ENCODE measurements at places on chromosomes 3 and 15. TPM values are rescaled to one million over a fixed set of nuclear protein-coding genes. Genes with fewer than 3 reads are reported as not detected.

Gene FOXB1
- 0.20 TPM for polyA plus RNA-seq

DNA sequence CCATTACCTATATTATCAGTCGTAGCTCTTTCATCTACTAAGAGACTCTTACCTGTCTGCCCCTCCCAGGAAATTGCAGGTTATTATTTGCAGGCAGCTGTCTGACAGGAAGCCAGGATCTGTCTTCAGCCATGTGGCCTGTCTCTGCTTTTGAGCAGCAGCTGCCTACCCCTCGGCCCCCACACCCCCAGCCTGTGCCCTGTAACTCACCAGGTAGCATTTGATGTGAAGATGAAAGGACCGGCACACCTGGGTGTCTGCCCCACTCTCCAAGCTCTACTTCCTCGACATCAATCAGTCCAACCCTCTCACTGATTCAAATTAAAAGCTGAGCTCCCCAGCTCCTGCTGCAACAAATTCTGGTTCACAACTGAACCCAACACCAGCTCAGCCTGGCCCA lies 197.2 kb upstream of the CTNNB1 start:
- no peak for DNase-seq

Gene PIERCE2
- 7.3 TPM for polyA plus RNA-seq

GRCh38 chr3:69005071-69005790 lies 8.3 kb downstream of the EOGT start:
- DNase-seq = peak; percentile 11

DNA sequence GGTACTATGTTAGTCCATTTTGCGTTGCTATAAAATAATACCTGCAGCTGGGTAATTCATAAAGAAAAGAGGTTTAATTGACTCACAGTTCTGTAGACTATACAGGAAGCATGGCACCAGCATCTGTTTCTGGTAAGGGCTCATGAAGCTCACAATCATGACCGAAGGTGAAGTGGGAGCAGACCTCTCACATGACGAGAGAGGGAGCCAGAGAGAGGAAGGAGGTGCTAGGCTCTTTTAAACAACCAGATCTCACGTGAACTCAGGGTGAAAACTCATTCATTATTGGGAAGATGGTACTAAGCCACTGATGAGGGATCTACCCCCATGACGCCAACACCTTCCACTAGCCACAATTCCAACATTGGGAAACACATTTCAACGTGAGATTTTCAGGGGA lies 301.7 kb upstream of the MDFIC2 start:
- no peak for DNase-seq

Gene TLR9
- 0.28 TPM for polyA plus RNA-seq

- peak; percentile 28 for DNase-seq
These were observed 55.8 kb upstream of the PDZRN3 start for GRCh38 chr3:73680391-73681095.

GRCh38 chr3:119538772-119539171 lies 20.6 kb downstream of the CD80 start:
- DNase-seq = no peak

Gene IMPG2
- polyA plus RNA-seq = 0.61 TPM

- no peak for DNase-seq
These were observed 173.2 kb downstream of the ALCAM start for GRCh38 chr3:105539897-105540296.

- no peak for DNase-seq
These were observed 71.6 kb downstream of the ABTB1 start for GRCh38 chr3:127744253-127744815.

DNA sequence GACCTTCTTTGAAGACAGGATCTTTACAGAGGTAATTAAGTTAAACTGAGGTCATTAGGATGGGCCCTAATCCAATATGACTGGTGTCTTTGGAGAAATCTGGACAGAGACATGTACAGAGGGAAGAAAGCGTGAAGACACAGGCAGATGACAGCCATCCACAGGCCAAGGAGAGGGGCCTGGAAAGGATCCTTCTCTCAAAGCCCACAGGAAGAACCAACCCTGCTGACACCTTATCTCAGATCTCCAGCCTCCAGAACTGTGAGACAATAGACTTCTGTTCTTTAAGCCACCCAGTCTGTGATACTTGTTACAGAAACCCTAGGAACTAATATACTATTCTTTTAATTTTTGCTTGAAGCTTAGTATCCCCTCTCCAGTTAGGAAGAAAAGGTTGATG lies 74.2 kb downstream of the WDR76 start:
- DNase-seq = no peak

Gene BCHE
- polyA plus RNA-seq = 6.3 TPM

GRCh38 chr3:69868841-69869420 lies 129.7 kb downstream of the MITF start:
- no peak for DNase-seq

DNA sequence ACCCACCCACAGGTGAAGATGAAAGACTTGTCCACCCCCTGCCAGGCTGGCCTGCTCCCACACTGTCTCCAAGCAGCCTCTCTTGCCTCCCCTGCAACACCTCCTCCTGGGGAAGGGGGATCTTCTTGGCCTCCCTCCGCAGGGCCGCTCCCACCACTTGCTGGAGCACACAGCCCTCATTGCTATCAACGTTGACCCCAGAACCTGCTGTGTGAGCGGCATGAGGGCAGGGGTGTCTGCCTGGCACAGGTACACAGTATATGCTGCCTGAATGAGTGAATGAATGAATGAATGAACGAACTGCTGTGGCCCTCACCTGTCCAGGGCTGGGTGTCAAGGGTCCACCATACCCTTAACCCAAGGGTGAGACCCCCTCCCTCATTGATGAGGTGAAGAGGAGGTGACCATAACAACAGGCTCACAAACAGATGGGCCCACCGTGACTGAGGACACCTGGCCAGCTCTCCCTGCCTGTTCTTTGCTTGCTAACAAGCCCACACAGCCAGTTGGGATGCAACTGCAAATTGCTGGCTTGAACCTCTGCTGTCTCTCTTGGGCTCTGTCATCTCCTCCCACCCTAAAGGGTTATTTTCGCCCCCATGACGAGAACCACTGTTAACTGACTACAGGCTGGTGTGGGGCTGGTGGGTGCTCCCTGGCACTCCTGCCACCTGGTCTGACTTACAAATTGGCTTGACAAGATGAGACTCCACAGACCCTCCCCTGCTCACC lies 22.5 kb downstream of the SLC41A3 start:
- no peak for DNase-seq

DNA sequence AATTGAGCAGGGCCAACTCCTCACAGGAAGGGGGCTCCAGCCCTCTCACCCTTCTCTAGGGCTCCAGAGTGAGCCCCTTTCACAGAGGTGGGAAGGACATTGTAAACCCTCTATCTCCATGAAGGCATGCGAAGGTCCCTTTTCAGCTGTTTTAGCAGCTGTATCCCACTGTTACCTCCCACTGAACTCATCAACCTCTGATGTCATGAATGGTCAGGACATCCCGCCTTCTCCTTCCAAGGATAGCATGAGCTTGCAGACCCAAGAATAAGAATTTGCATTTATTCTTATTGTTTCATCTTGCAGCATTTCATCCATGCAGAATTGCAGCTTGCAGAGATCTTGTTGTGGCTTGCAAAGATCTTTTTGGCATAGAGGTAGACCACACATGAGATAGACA lies 24.3 kb upstream of the FGD5 start:
- DNase-seq = no peak

GRCh38 chr15:79197285-79197684 lies 85.2 kb upstream of the ANKRD34C start:
- DNase-seq = no peak

GRCh38 chr3:157139938-157140534 lies 19.9 kb downstream of the CCNL1 start:
- DNase-seq = no peak

DNA sequence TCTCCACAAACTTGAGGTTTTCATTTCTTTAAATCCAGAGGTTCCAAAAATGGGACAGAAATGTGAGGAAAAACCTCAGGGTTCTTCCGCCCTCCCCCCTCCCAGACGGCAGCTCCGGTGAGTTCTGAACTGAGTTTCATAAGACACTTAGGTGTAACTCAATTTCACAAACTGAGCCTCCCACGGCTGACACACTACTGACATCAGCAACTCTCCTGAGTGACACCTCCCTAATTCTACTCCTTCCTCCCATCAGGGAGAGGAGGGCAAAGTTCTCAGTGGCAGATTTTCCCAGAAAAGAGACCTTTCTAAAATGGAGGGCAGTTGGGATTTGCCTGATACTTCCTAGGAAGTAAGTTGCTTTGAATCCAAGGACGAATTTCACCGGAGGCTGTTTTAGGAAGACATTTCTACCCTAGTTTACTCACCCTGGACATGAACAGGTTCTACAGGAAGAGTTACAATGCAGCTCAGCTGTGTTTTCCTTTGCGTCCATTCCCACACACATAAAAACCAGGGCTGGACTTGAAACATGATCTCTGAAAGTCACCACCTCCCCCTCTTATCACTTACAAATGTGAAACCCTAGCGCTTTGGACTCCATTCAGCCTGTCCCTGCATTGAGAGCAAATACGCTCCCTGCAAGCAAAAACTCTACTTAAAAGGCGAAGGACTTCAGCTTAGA lies 78.1 kb upstream of the LMOD3 start:
- peak; percentile 89 for DNase-seq

- DNase-seq = no peak
These were observed 15.3 kb upstream of the TGM5 start for GRCh38 chr15:43281926-43282602.

- DNase-seq = no peak
These were observed 569.6 kb upstream of the ROBO2 start for GRCh38 chr3:76470285-76470684.

DNA sequence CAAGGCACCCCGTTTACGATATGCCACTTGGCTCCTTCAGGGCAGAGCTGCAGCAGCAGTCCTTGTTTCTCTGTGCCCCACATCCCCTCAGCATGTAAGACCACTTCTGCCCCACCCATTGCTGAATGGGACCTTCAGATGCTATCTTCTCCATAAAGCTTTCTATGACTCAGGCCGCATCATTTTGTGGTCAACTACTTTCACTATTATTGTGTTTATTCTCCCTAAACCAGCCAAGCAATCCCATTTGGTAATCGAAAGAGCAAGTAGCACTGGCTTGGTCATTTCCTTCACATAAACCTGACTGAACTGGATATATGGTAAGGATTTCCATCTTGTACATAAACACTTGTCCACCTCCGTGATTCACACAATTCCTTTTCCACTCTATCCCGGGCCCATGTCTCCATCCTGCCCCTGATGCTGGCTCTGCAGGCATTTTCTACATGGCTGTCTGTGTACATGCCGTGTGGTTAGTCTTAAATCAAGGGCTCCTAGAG lies 25.7 kb downstream of the LIPC start:
- DNase-seq = no peak

DNA sequence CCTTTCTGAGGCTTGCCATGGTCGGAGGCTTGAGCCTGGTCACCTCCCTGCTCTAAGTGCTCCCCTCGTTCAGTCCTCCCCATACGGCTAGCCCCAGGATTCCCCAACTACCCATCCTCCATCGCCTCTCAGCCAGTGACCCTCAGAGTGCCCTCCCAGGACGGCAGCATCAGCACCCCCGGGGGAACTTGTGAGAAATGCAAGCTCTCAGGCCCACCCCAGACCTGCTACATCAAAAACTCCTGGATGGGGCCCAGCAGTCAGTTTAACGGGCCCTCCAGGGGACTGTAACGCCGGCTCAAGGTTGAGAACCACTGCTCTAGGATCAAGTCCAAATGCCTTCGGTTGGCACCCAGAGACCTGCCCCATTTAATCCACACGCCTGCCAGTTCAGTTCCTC lies 6.9 kb downstream of the ADAMTS17 start:
- DNase-seq = no peak

Gene CEP19
- 5.8 TPM for polyA plus RNA-seq

GRCh38 chr15:76393614-76394013 lies 57.0 kb downstream of the ISL2 start:
- no peak for DNase-seq

- no peak for DNase-seq
These were observed 805.8 kb downstream of the NAALADL2 start for GRCh38 chr3:175664911-175665310.

DNA sequence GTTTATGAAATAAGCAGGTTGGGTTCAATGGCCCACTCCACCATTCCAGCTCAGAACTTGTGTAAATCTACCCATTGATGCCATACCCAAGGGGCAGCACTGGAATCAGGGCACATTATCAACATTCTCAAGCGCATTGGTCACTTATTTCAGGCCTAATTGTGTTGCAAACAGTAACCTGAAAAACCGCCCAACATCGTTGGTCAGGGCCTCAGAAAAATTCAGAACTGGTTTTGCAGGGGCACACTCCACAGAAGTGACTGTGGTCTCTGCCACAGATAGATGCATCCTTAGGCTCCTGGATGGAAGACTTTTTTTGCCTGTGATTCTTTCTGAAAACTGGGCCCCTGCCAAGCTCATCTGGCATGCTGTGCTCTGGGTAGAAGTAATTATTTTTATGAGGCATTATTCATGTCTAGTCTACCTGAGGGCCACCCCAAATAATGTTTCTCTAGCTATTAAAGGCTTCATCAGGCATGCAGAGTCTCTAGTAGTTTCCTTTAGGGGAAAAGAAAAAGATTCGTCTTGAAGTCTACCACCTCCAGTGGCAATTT lies 21.7 kb upstream of the LRTM1 start:
- no peak for DNase-seq

DNA sequence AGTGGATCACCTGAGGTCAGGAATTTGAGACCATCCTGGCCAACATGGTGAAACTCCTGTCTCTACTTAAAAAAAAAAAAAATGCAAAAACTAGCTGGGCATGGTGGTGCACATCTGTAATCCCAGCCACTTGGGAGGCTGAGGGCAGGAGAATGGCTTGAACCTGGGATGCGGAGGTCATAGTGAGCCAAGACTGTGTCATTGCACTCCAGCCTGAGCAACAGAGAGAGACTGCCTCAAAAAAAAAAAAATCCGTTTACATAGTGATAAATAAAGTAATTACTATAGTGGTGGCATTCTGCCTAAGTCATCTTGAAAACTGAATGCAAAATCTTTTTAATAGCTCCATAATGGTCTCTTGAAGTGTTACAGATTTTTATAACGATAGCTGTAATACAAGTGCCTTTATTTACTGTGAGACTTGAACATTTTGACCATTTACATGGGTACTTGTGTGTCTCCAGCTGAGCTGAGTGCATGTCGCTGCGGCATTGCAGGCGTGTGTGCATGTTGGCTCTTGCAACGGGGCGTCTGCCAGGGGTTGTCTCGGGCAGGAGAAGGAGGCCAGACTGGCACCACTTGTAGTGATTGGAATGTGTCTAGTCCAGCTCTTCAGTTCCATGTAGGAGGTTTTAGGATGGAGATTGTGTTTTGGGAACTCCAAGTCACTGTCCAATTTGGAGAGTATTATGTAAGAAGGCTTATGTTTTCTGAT lies 111.9 kb downstream of the IGF1R start:
- DNase-seq = no peak

GRCh38 chr15:76107169-76107568 lies 47.4 kb downstream of the TMEM266 start:
- no peak for DNase-seq

GRCh38 chr3:43094381-43094780 lies 11.5 kb downstream of the POMGNT2 start:
- DNase-seq = no peak

All from renal pelvis (tissue), 12 donors.